ENCODE measurements at places on chromosomes 7 and 10.

GRCh38 chr7:66556549-66557213, 72.0 kb upstream of the KCTD7 start:
- no peak for DNase-seq

DNA sequence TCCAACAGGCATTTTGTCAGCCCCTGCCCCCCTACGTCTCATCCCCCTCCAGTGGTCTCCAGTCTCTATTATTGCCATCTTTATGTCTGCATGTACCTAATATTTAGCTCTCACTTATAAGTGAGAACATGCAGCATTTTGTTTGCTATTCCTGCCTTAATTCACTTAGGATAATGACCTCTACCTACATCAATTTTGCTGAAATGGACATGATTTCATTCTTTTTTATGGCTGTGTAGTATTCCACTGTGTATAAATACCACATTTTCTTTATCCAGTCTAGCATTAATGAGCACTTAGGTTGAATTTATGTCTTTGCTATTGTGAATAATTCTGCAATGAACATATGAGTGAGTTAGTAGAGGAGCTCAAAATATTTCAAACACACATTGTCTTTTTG, 229.9 kb downstream of the SEMA3E start:
- no peak for DNase-seq

DNA sequence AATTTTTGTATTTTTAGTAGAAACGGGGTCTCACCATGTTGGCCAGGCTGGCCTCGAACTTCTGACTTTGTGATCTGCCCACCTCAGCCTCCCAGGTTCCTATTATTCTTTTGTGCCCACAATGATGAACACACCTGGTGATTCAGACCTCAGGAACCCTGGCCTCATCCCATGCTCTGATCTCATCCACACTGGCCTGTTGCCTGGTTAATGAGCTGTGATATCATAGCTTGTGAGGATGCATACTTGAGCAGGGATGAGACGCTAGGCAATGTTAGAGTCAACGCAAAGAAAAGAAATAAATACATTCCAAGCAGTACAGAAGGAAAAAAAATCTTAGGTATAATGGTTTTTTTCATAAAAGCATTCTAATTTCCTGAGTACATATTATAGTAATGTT, 82.4 kb upstream of the RNF32 start:
- no peak for DNase-seq

DNA sequence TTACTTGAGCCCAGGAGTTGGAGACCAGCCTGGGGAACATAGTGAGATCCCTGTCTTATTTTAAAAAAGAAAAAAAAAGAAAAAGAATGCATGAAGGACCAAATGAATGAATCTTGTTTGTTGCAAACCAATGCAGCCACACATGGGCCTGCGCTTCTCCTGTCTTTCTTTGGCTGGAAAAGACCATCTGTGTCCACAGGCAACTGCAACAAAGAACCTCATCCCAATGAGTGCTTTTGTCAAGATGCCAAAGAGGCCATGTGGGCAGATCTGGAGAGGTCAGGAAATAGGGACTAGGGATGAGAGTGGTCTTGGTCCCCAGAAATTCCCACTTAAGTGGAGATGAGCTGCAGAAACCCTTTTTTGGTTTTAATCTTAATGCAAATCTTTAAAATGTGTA, 49.8 kb upstream of the DUSP5 start:
- no peak for DNase-seq

- DNase-seq, result no peak
These were observed 81.9 kb downstream of the DNMBP start for GRCh38 chr10:99927721-99928280.

DNA sequence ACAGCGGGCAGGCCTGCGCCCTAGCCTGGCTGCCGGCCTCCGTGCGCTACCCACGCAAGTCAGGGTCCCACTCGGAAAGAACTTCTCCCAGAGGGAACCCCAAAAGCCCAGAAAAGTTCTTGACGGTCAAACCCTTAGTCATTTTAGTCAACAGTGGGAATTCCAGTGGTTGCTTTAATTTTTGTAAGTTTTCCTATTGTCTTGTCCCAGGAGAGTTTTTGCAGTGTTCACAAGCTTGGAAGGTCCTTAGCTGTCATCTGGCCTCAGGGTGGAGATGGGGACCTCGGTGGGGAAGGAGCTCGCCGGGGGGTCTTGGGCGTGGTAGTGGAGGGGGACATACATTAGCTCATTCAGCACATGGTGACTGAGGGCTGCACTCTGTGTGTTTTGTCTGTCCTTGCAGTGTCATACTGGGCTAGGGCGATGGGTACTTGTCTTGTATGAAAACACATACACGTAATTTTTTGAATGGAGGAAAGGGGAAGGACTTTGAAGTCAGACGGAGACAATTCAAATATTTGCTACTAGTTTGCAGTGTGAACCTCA, 736 bp downstream of the MINDY4 start:
- DNase-seq, result no peak

DNA sequence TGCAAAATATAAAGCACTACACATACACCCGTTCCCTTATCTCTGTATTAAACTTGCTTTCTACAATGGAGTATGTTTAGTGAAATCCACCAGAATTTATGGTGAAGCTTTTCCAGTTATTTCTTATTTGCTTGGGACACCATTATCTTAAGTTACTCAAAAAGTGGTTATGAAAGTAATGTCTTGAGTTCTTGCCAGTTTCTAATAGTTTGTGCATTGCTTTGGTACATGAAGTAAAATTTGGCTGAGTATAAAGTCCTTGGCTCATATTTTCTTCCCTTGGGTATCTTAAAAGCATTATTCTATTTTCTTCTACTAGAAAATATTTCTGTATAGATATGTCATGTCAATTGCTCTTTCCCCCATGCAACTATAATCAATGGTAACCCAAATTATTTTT, 85.2 kb downstream of the POLR1F start:
- no peak for DNase-seq

- DNase-seq, result no peak
These were observed 57.3 kb upstream of the MPP7 start for GRCh38 chr10:28360175-28360574.

DNA sequence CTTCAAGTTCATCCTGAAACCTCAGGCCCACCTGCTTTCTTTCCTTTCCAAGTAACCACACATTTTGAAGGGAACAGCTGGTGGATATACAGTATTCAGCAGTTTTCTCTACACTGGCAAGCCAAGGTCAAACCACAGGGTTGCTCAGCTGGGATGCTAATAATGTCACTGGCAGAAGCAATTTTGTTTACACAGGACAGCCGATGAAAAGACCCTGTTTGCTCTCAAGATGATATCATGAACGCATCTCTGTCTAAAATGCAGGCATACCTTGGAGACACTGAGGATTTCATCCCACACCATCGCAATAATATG, 186.2 kb downstream of the USP6NL start:
- no peak for DNase-seq

- no peak for DNase-seq
These were observed 108.9 kb downstream of the SAMD9 start for GRCh38 chr7:93008833-93009232.

All from stimulated activated CD4-positive, alpha-beta T cell treated with anti-CD3 and anti-CD28 coated beads, Interleukin-15, amount 100 ng/mL, for 1 hour (primary cell).